ENCODE measurements at places on chromosomes 6 and 20.

DNA sequence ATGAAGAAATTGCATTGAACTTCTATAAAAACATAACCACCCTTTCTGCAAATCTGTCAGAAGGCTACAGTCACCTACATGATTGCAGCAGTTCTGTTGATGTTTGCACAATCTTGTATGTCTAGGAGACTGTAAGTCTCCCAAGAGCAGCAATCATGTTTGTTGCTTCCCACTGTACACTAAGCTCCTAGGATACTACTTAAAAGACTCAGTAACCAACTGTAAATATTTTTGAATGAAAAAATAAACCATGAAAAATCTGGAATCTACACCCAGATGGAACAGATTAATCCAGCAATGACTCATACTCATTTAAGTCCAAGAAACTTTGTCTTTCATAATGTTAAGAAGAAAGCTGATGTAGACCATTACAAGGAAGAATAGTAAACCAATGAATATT is 168.5 kb upstream of the ATXN1 start:
- DNase-seq, result no peak

- no peak for DNase-seq
Observed at GRCh38 chr20:10711903-10712451, 38.2 kb upstream of the JAG1 start.

- DNase-seq, result no peak
Observed at GRCh38 chr6:24321538-24322162, 36.2 kb downstream of the DCDC2 start.

DNA sequence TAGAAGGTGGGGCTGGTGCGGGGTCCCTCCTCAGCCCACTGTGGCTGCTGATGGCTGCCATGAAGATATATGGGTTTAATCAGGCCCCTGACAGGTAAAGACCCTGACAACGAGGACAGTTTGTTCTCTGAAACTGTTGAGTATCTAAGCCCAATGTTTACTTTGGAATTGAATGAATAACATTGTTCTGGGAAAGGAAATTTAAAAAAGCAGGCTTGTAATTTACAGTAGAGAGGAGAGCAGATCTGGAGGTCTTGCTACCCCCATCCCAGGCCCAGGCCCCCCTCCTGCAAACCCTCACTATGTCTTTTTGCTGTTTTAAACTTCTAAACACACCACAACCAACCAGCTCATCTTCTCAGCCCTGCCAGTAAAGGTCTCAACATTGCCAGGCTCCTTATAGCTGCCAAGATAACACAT is 171.3 kb downstream of the CDC5L start:
- DNase-seq, result peak; percentile 6

GRCh38 chr6:110874880-110875547 is 429 bp downstream of the AMD1 start:
- peak; percentile 70 for DNase-seq

GRCh38 chr6:45697605-45698004 is 318.1 kb downstream of the CLIC5 start:
- DNase-seq, result no peak

- no peak for DNase-seq
Observed at GRCh38 chr6:142359271-142359960, 57.6 kb downstream of the ADGRG6 start.

GRCh38 chr6:150142670-150143515 is at the start of gene PPP1R14C:
Gene PPP1R14C, plus strand, starts transcription at chr6:150143044. Its CDS starts 149 bp downstream, at chr6:150143193.
- DNase-seq, result no peak

- DNase-seq, result peak; percentile 80
Observed at GRCh38 chr20:5000263-5001173, 792 bp downstream of the SLC23A2 start.

GRCh38 chr6:144134176-144134575 is 16.1 kb upstream of the STX11 start:
- DNase-seq, result no peak

DNA sequence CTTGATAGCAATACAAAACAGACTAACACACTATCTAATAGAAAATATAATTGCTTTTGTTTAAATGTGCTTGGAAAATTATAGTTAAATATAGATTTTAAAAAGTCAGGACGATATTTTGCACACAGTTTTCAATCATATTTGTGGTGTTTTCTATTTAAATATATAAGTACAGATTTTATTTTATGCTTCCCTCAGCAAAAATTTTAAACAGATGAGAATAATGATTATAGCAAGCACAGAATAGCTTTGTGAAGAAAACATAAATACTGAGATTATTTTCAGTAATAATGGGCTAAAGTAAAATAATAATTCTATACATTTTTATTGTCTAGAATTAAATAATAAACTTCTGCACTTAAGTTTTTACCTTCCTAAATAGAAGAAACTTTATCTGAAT is 809.4 kb downstream of the PHF3 start:
- DNase-seq, result no peak

DNA sequence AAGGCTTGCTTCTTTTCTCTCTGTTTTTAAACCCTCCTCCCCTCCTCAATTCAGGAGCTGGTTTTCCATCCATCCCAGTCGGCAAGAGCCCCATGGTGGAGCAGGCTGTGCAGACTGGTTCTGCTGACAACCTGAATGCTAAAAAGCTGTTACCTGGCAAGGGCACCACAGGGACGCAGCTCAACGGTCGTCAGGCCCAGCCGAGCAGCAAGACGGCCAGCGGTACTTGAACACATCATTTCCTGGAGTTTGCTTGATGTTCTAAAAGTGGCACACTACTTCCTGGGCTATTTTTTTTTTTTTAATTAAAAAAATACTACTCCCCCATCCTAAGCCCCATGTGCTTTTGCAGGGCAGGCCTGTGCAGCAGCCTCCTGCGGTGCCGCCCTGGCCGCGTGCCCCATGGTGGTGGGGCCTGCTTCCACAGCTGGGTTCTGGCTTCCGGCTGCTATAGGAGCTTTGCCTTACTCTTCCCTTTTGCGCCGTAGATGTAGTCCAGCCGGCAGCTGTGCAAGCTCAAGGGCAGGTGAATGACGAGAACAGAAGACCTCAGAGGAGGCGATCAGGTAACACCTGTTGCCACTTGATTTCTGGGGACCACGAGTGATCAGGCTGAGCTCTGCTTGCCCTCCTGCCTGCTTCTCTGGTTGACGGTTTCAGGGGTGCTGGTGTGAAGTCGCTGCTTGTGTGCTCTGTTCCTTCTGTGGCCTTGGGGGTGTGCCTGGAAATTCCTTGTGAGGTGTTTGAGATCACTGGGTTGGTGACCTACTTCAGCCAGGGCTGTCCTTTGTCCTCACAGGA is 7.7 kb downstream of the LSM14B start:
- DNase-seq, result no peak

DNA sequence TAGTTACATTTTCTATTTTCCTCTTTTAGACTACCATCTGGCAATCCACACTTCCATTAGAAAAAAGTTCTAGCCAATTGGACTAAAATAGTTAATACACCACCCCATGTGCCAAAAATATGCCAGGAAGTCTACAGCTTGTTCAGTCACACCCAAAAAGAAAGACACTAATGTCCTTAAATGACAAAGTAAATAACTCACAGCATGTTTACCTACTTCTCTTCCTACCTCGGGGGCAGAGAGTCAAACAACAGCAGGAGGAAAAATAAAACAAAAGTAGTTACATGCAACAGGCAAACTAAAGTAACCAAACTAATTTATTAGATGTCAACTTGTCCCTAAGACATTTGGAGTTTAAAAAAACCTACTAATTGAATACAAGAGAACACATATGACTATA is 57.0 kb downstream of the UBE3D start:
- no peak for DNase-seq

- no peak for DNase-seq
Observed at GRCh38 chr20:49904440-49905214, 10.7 kb downstream of the SPATA2 start.

- no peak for DNase-seq
Observed at GRCh38 chr6:88120635-88121034, 45.5 kb downstream of the CNR1 start.

GRCh38 chr20:56820984-56821383 is 191.9 kb downstream of the TFAP2C start:
- DNase-seq, result no peak

- DNase-seq, result no peak
Observed at GRCh38 chr6:40881501-40881900, 157.5 kb downstream of the UNC5CL start.

DNA sequence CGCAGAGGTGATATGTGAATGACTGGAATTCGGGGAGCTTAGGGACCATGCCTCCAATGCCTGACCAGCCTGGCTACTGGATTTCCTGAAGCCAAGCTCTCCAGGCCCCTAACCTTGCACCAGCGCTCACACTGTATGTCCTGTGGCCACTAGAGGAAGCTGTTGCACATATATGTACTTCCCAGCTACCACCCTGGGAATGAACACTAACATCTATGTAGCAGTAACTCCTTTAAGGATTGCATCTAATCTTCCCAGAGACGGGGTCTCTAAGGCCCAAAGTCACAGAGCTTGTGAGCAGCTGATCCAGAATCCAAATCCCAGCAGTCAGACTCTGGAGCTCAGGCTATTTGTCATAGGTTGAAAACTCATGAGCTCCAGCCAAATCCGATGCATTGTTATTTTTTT is 20.4 kb upstream of the BPIFB1 start:
- no peak for DNase-seq

GRCh38 chr20:46709459-46710152 is at the start of gene SLC2A10:
Gene SLC2A10, plus strand, starts transcription at chr20:46709649. Its CDS starts 88 bp downstream, at chr20:46709737.
- peak; percentile 49 for DNase-seq

GRCh38 chr20:11217326-11218172 is 543.8 kb upstream of the JAG1 start:
- DNase-seq, result no peak

Data from tibial artery (tissue), 4 donors.